ENCODE measurements at places on chromosomes 7 and 10.

DNA sequence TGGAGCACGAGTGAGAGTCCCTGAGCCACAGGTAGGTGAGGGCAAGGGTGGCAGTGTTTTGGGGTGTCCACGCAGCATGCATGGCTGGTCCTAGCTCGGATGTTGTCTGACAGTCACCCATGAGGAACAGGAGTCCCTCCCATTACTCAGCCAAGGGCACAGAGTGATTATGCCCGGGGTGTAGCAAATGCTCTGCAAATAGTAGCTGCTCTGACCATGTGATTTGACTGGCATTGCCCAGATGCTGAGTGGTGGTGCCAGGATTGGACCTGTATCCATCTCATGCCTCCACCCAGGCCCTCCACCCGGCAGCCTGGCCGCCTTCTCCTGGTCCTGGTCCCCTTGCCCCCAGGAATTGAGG lies 150.8 kb downstream of the GRK5 start:
- no peak for DNase-seq

DNA sequence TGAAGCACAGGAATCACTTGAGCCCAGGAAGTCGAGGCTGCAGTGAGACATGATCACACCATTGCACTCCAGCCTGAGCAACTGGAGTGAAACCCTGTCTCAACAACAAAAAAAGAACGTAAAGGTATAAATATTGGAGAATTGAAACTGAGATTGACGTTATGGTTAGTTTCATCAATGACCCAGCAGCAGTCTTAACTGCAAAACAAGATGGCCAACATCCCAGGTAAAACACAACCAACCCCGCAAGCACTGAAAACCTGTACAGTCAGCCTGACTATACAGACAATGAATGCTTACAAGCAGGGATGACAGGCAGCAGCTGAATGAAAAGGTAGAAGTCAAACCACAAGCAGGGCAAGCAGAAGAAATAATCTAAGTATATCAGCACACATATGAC lies 34.7 kb downstream of the WAPL start:
- no peak for DNase-seq

DNA sequence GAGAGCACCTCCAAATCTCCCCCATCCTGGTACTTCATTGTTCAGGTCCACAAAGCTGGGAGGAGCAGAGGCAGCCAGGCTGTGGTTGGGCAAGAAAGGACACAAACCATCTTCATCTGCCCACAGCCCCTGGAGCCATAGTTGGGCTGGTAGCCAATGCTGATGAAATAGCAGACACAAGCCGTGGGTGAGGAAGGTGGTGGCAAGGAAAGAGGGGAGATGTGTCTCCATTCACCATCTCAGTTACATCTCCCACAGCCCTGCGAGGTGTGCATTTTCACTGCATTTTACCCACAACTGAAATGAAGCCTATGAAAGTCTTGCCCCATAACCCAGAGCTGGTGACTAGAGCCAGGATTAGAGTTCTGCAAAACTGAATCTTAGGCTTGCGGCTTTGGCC lies 35.0 kb downstream of the PIK3AP1 start:
- DNase-seq, result no peak

DNA sequence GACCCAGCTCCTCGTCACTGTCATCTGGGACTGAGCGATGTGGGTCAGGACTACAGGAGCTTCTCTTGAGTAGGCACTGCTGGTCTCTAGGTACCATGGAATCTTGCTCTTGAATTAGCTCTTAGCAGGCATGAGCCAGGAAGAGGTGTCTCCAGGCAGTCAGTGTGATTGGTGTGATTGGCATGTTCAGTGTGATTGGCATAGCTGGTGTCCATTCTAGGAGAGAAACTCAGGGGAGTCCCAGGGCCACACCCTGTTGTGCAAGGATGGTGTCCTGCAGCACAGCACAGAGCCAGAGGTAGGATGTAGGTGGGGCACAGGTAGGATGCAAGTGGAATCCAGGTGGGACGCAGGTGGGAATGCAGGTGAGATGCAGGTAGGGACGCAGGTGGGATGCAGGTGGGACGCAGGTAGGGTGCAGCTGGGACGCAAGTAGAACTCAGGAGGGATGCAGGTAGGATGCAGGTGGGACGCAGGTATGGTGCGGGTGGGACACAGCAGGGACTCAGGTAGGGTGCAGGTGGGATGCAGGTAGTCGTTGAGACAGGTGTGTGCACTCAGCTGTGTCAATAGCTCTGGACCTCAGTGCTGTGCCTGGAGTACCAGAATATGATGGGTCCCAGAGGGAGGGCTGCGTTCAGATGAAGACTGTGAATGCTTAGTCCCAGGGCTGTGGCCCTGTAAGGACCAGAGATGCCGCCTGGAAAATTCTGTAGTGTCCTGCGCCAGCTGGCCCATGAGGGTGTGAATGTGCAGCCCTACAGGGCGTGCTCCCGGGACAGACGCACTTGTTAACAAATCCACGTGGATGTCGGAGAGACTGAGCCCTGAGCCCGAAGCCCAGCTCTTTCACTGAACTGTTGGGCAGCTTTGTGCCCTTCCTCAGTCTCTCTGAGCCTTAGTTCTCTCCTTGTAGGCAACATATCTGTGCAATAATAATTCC lies 248.2 kb upstream of the PITRM1 start:
- DNase-seq, result no peak

DNA sequence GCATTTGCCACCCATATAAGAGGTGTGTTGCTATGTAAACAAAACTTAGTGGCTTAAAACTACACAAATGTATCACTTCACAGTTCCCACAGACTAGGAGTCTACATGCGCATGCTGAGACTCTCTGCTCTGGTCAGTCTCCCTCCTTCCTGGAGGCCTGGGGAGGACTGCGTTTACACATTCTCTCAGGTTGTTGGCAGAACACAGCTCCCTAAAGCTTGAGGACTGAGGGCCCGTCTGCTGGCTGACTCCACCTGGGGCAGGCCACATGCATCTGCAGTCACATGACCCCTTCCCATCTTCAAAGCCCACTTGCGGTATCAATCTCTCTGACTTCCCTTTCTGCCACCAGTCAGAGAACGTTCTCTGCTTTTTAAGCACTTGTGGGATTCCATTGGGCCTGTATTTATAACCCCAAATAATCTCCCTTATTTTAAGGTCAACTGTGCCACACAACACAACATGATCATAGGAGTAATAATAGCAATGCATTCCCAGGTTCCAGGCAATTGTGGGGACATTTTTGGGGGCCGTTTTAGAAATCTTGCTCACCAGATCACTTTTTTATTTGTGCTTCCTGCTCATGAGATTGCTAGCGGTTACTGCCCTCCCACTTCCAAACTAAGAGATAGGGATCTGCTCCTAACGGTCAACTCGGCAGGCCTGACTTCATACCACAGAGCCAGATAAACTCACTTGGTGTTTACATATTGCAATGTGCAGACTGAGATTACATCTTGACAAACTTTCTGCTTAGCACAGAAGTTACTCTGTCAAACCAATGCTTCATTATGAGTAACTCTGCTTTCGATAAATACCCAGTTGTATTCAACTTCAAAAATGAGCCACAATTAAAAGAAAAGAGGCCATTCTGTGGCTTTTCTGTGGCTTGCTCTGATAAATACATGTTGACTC lies 96.3 kb downstream of the ALOX5 start:
- no peak for DNase-seq

DNA sequence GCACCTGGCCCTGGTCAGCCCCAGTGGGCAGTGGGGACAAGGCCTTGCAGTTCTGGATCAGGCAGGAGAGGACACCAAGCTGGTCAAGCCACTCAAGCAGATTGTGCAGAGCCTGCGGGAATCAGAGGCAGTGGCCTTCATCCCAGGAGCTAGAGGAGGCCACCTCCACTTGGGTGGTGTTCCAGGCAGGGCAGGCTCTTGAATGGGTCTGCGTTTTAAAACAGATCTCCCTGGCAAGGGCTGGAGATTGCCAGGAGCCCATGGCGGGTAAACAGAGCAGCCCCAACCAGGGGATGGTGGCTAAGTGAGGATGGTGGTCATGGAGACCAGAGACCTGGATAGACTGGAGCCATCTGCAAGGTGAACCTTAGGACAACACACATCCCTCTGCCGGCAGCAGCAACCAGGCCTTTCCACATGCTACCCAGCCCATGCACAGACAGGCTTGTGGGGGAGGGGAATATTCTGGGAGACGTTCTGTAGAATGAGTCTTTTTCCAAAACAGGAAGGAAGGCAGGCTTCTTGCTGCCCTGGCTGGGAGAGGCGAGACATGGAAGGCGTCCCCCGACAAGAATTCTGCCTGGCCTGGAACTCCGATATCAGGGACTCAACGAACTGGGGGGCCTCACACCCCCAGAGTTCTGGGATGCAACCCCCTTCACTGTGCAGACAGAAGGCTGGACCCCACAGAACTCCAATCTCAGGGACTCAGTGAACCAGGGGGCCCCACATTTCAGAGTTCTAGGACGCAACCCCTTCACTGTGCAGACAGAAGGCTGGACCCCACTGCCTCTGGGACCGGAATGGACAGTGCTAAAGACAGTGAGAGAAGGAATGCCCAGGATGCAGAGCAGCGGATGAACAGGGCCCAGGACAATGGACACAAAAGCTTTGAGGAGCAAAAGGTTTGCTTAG lies 264.8 kb downstream of the PTPRN2 start:
- DNase-seq, result no peak

DNA sequence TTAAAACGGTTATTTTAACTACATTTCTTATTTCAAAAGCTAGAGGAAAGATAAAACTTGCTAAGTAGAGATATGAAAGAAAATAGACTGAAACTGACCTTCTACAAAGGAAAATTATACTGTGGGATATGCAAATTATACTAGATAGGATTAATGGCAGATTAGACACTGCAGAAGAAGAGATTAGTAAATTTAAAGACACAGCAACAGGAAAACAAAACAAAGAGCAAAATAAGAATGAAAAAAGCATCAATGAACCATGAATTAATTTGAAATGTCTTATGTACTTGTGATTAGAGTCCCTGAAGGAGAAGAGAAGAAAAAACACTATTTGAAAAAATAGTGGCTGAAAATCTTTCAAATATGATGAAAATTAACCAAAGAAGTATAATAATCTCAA lies 52.3 kb downstream of the RNF32 start:
- no peak for DNase-seq

All from substantia nigra (tissue), 51 donors.